ENCODE measurements at places on chromosomes 16 and 17. TPM values are rescaled to one million over a fixed set of nuclear protein-coding genes. Genes with fewer than 3 reads are reported as not detected.

Gene CCR7
- total RNA-seq, result not detected

Gene TOM1L1
- total RNA-seq, result 41.7 TPM

Gene FOXL1
- total RNA-seq, result 2.9 TPM

Gene SEC14L5
- total RNA-seq, result 0.09 TPM

Gene CD300H
- 0.46 TPM for total RNA-seq

Gene TP53TG3
- not detected for total RNA-seq

Gene MARVELD3
- total RNA-seq, result 18.1 TPM

Gene CMC2
- total RNA-seq, result 72.0 TPM

Gene KRT32
- 0.21 TPM for total RNA-seq

Gene TUBD1
- 9.8 TPM for total RNA-seq

Gene GPRC5C
- total RNA-seq, result 19.5 TPM

Gene DLX4
- 0.14 TPM for total RNA-seq

Gene MT3
- not detected for total RNA-seq

All from airway epithelial cell (primary cell).